Suprapubic skin (tissue), 4 donors: ENCODE measurements at places on chromosomes 7 and 10.

- no peaks in the 10 kb centered on the region for H3K4me1 ChIP-seq
- no peaks in the 10 kb centered on the region for H3K27me3 ChIP-seq
- no peak overlapping the region for H3K27ac ChIP-seq
Measured at GRCh38 chr7:133310232-133310862, 57.5 kb downstream of the EXOC4 start.

DNA sequence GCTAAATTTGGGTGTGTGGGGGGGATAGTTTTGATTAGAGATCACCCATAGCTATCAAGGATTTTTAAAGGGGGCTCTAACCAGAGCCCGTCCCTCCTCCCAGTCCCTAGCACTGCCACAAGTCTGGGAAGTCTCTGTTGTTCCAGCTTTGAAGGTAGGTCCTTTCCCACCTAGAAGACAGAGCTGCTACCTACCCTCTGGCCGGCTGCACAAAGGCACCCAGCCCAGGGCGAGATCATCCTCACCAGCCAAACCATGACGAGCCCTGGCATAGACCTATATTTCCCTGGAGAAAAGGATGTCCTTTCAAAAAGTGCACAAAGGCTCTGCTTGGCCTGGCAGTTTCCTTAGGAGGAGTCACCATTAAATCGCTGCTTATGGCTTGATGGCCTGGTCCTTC, 147.8 kb downstream of the CYP26A1 start:
- H3K27ac ChIP-seq = no peak overlapping the region
- DNase-seq = no peak
- H3K36me3 ChIP-seq = no peaks in the 10 kb centered on the region
- no peak overlapping the region for H3K4me3 ChIP-seq

- no peak for DNase-seq
- peaks cover 37% of the 10 kb centered on the region for H3K27me3 ChIP-seq
Measured at GRCh38 chr7:72337390-72338167, 74.6 kb downstream of the CALN1 start.

GRCh38 chr10:72808001-72808400, 85.5 kb upstream of the OIT3 start:
- no peak for DNase-seq
- H3K4me3 ChIP-seq = no peak overlapping the region
- no peaks in the 10 kb centered on the region for H3K36me3 ChIP-seq
- no peaks in the 10 kb centered on the region for H3K27me3 ChIP-seq
- H3K4me1 ChIP-seq = peaks cover 8% of the 10 kb centered on the region
- no peak overlapping the region for H3K27ac ChIP-seq

DNA sequence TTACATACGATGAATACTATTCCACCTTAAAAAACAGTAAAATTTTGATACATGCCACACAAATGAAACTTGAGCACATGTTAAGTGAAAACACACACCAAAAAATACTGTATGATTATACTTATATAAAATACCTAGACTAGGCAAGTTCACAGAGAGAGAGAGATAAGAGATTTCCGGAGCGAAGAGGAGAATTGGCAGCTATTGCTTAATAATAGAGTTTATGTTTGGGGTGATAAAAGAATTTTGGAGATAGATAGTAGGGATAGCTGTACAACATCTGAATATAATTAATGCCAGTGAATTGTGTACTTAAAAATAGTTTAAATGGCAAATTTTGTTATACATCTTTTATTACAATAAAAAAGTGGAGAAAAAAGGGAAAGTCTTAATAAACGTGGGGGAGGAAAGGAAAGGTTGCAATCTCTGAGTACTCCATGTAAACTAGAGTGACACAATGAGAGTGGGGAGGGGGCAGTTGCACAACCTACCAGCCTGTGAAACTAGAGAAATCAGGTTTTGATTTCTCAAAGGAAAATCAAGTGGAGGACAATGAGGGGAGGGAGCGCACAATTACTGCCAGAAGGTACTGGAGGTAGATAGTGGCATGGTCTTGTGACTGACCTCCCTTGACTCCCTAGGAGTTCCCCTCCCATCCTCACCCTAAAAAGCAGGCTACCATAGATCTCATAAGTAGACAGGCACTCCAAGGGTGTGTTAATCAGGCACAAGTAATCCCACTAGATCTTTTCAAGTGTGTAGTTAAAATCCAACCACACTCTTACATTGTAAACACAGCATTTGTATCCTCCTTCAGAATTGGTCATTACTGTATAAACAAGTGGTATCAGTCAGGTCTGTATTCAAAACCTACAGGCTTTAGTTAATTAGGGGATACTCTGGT, 31.6 kb upstream of the ANK3 start:
- H3K27me3 ChIP-seq = no peaks in the 10 kb centered on the region
- DNase-seq = no peak
- no peaks in the 10 kb centered on the region for H3K4me1 ChIP-seq

GRCh38 chr10:112679392-112679791, 232.4 kb downstream of the VTI1A start:
- H3K4me1 ChIP-seq = no peaks in the 10 kb centered on the region
- no peaks in the 10 kb centered on the region for H3K27me3 ChIP-seq
- H3K4me3 ChIP-seq = no peak overlapping the region
- DNase-seq = no peak
- no peak overlapping the region for H3K27ac ChIP-seq

DNA sequence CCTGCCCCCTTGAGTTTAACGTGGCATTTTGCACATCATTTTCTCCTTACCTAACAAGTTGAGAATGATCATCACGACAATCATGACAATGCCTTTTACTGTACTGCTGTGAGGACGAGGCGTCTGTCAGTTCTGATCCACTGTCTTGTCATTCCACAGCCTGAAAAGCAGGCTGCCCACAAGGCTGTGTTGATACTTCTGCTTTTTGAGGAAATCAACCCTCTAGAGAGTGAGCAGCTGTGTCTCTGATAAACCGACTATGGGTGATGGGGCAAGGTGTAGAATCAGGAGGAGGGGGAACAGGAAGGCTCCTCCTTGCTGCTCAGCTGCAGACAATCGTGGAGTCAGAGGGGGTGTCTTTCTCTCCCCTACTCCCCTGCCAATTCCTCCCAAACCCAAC, 30.6 kb upstream of the C10orf120 start:
- H3K36me3 ChIP-seq = no peaks in the 10 kb centered on the region
- H3K27ac ChIP-seq = no peak overlapping the region
- H3K4me3 ChIP-seq = no peak overlapping the region
- no peak for DNase-seq

DNA sequence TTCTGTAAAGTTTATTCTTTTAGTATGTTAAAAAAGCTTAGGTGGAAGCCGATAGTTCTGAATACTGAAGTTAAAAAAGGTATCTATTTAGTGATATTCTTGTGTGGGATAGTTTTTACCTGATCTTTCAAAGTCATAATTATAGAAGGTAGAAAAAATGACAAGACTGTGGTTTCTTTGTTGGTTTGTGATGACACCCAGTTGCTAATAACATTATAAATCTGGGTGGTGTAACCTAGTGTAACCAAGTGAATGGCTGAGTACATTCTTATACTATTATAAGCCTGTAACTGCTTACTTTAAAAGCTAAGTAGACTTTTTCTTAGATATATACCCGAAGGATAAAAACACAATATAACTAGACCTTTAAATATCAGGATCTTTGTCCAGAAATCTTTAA, 2.3 kb downstream of the CDK13 start:
- no peak for DNase-seq
- H3K27ac ChIP-seq = peak overlapping the region; percentile 100
- H3K4me1 ChIP-seq = peaks cover 53% of the 10 kb centered on the region
- no peaks in the 10 kb centered on the region for H3K27me3 ChIP-seq
- no peaks in the 10 kb centered on the region for H3K36me3 ChIP-seq
- H3K4me3 ChIP-seq = peak overlapping the region; percentile 92

GRCh38 chr7:70790215-70791073, 341.5 kb upstream of the GALNT17 start:
- H3K4me3 ChIP-seq = no peak overlapping the region
- H3K27me3 ChIP-seq = no peaks in the 10 kb centered on the region
- H3K27ac ChIP-seq = no peak overlapping the region
- peaks cover 61% of the 10 kb centered on the region for H3K36me3 ChIP-seq

GRCh38 chr7:95213809-95214492, 110.4 kb downstream of the PON1 start:
- H3K4me1 ChIP-seq = no peaks in the 10 kb centered on the region
- no peaks in the 10 kb centered on the region for H3K27me3 ChIP-seq
- H3K27ac ChIP-seq = peak overlapping the region; percentile 4
- H3K36me3 ChIP-seq = no peaks in the 10 kb centered on the region
- H3K4me3 ChIP-seq = no peak overlapping the region

DNA sequence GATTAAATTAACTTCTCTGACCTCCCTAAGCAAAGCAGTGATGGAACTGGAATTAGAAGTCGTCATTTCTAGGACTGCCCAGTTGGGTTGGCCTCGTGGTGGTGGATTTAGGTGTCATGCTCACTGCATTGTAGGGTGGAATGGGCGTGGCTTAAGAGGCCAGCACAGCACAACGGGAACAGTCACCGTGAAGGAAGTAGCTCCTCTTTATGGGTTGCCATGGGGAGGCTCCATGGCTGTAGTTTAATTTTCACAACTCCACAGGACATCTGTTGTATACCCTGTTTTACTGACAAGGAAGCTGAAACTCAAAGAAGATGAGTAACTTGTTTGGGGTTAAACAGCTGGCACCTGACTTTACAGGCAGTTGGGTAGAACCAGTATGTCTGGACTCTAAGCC, 208.3 kb downstream of the CELF2 start:
- H3K4me3 ChIP-seq = no peak overlapping the region
- H3K27ac ChIP-seq = no peak overlapping the region
- DNase-seq = no peak
- no peaks in the 10 kb centered on the region for H3K27me3 ChIP-seq
- peaks cover 11% of the 10 kb centered on the region for H3K36me3 ChIP-seq

DNA sequence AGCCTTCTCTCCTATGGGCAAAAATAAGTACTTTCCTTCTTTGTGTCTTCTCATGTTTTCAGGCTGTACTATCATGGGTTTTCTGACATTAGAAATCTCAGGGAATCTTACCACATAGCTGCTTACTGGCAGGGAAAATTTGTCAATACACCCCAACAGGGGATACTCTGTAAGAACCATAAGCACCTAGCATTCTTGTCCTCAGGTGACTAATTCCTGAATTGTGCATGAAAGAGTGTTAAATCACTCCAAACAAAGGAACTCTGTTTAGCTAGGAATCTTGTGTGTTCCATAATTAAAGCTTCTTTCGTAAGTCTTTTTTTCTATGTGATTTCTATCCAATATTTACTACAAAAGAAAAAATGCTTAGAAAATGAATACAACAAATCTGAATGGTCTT, 206.7 kb upstream of the POT1 start:
- no peaks in the 10 kb centered on the region for H3K27me3 ChIP-seq
- no peaks in the 10 kb centered on the region for H3K36me3 ChIP-seq
- no peak overlapping the region for H3K27ac ChIP-seq
- H3K4me3 ChIP-seq = no peak overlapping the region

GRCh38 chr7:41130561-41131236, 572.2 kb downstream of the INHBA start:
- DNase-seq = no peak
- H3K27ac ChIP-seq = no peak overlapping the region
- H3K27me3 ChIP-seq = no peaks in the 10 kb centered on the region
- H3K4me3 ChIP-seq = no peak overlapping the region
- H3K36me3 ChIP-seq = no peaks in the 10 kb centered on the region

DNA sequence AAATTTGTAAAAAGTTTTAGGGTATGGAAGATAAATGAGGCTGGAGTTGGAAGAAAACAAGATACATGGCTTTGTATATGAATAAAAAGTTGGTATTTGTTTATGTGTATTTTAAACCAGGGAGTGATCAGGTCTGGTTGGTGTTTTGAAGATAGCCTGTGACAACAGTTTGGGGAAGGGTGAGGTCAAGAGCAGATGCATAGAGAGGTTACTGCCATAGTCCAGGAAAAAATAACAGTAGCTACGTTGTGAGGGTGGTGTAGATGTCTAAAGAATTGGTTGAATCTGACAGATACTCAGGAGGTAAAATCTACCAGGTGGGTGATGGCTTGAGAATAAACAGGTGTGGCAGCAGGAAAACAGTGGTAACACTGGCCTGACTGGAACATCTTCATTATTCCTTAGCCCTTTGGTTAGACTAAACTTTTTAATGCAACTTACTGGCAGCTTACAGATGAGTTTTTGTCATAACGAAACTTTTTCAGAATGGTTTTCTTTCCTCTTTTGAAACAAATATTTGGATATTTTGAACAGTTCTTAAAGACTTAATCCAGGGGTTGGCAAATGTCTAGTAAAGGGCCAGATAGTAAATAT, 25.5 kb downstream of the ZNRF2 start:
- no peak overlapping the region for H3K27ac ChIP-seq
- H3K4me3 ChIP-seq = no peak overlapping the region
- no peaks in the 10 kb centered on the region for H3K36me3 ChIP-seq
- H3K4me1 ChIP-seq = peaks cover 33% of the 10 kb centered on the region
- H3K27me3 ChIP-seq = no peaks in the 10 kb centered on the region
- DNase-seq = no peak

- no peak overlapping the region for H3K4me3 ChIP-seq
Measured at GRCh38 chr10:118725886-118726500, 28.8 kb downstream of the CACUL1 start.

- H3K27me3 ChIP-seq = no peaks in the 10 kb centered on the region
- no peak overlapping the region for H3K4me3 ChIP-seq
- no peaks in the 10 kb centered on the region for H3K4me1 ChIP-seq
- no peak for DNase-seq
Measured at GRCh38 chr7:133947458-133948254, 179.5 kb upstream of the LRGUK start.

DNA sequence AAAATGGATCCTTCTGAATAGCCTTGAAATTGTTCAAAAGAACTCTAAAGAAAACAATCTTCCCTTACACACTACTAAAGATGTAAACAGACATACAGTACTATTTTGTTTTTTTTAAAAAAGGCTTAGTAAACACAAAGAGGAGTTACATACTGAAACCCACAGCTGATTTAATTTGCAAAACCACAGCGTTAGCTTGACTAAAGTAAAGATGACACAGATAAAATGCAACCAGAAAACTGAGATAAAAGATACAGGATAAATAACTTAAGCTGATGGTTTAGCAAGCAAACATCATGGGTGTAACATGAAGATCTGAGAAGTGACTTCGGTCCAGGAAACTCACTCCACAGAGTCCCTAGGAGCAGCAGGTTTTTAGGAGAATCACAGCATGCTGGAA, 21.8 kb downstream of the PRKCQ start:
- DNase-seq = no peak
- peaks cover 6% of the 10 kb centered on the region for H3K27me3 ChIP-seq
- H3K4me1 ChIP-seq = no peaks in the 10 kb centered on the region
- no peak overlapping the region for H3K4me3 ChIP-seq
- H3K36me3 ChIP-seq = no peaks in the 10 kb centered on the region

DNA sequence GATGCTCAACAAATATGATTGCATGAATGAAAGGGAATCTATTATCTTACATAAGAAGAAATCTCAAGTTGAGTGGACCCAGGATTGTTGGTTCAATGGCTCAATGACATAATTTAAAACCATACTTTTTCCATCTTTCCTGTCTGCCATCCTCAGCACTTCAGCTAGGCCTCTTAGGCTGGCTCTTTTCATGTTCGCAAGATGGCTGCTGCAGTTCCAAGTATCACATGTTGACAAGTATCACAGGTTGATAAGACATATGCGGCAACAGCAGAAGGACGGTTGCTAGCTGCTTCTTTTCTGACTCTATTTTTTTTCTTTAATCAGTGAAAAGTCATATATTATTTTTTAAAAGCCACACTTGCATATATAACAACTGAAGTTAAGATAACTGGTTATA, 79.0 kb upstream of the CDK6 start:
- H3K4me1 ChIP-seq = peaks cover 9% of the 10 kb centered on the region
- no peak for DNase-seq
- no peak overlapping the region for H3K27ac ChIP-seq

- H3K4me1 ChIP-seq = no peaks in the 10 kb centered on the region
- no peak for DNase-seq
- H3K27me3 ChIP-seq = no peaks in the 10 kb centered on the region
- H3K36me3 ChIP-seq = no peaks in the 10 kb centered on the region
- no peak overlapping the region for H3K27ac ChIP-seq
Measured at GRCh38 chr10:36725581-36726520, 399.5 kb upstream of the ANKRD30A start.

- no peaks in the 10 kb centered on the region for H3K36me3 ChIP-seq
- DNase-seq = peak; percentile 90
- H3K27me3 ChIP-seq = no peaks in the 10 kb centered on the region
Measured at GRCh38 chr10:70296406-70296899, 12.6 kb upstream of the NPFFR1 start.
